Activated T-cell treated with anti-CD3 and anti-CD28 coated beads for 4 hours (primary cell): ENCODE measurements at places on chromosomes 5 and 9.

- DNase-seq = no peak
These were observed 258.6 kb upstream of the ADAMTS16 start for GRCh38 chr5:4881366-4882002.

DNA sequence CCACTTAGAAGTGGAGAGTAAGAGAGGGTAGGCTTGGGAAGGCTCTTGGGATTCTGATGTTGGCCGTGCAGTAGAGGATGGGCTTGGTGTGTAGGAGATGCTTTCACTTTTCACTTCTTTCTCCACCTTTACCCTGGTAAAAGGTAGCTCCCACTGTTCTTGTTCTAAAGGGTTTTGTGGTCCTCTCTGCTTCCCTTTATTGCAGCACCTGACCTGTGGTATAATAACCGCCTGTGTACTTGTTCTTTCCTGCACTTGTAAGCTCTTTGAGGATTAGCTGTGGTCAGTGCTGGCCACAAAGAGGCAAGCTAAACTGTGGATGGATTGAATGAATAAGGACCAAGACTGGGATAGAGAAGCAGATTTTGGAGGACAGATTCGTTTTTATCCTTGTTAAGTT is 25.2 kb downstream of the KDM4C start:
- DNase-seq = no peak

GRCh38 chr5:10860645-10861422 is 99.8 kb upstream of the DAP start:
- no peak for DNase-seq

GRCh38 chr5:73392775-73393174 is 55.8 kb downstream of the FOXD1 start:
- DNase-seq = no peak

GRCh38 chr5:79111960-79112702 is 522 bp downstream of the BHMT start:
- DNase-seq = no peak

DNA sequence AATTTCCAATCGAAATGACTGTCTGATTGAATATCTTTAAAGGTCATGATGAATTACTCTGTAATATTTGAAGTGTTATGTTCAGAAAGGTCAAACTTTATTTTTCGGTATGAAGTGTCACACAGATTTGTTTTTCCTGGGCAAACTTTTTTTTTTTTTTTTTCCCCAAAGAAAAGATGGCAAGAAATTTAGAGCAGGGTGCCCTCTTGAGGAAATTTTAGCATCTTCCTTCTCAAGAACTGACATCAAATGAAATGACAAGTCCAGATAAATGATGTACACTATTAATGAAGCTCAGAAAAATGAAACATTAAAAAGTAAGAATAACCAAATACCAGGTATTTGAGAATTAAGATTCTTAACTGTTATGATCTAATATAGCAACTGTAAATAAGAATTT is 123.6 kb downstream of the INVS start:
- DNase-seq = no peak

DNA sequence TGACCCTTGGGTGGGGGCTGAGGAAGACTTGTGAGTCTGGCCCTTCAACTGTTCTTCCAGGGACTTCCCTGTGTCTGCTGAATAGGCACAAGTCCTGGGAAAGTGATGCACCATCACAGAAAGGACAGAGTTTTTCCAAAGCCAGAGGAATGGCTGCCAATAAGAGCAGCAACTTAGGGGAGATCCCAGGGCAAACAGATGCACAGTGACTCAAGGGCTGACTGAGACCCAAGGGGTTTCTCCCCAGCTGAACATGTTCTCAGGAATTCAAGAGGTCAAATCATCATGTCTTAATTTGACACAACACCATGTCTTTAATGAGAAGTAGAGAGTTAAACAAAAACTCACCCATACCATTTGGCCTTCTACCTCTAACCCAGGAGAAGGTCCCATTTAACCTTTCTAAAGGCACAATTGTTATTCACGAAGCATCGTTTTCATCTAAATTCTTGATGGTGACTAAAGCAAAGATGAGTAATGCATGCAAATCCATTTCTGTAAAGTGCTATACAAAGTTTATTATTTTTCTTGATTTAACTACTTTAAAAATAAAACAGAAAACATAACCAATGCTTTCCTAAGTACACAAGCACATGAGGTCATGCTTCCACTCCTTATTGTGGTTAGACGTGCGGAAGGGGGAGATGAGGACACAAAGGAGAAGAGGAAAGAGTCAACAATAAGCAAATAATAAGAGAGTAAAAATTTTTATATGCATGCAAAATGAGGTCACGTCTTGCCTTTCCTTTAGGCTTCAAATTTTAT is 324.1 kb downstream of the PLK2 start:
- DNase-seq = no peak

GRCh38 chr5:9625731-9626130 is 4.4 kb downstream of the TAS2R1 start:
- no peak for DNase-seq

DNA sequence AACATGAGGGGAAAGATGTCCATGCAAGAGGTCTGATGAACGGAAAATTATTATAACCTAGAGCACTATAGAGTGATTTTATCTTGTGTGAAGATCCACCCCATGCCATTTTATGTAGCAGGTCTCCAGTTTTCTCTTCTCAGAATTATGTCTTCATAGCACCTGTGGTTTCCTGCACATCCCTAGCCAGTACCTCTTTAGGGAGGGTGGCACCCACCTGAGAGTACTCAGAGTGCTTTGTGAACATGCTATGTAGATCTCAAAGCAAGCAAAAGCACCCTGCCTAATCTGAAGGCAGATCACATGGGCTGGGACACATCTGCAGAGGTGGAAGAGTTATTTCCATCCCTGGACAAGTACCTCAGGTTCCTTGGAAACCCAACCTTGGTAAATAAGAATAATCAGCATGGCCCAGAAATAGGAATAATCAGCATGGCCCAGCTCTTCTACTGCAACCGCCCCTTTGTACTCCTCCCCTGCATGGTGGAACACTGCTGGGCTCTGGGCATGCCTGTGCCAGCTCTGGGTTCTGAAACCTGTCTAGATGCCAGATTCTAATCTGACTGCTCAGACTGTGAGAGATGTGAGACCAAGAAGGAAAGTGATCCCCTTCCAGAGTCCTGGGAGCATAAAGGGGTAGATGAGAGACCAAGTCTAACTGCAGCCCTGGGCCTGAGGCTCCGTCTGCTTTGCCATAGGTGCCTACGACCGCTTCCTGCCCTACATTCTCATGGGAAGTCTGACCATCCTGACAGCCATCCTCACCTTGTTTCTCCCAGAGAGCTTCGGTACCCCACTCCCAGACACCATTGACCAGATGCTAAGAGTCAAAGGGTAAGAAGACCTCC is 23.7 kb downstream of the SLC22A5 start:
- no peak for DNase-seq

GRCh38 chr9:88587182-88587581 is 52.2 kb downstream of the NXNL2 start:
- no peak for DNase-seq

GRCh38 chr9:22278426-22278825 is 168.2 kb upstream of the DMRTA1 start:
- DNase-seq = no peak

DNA sequence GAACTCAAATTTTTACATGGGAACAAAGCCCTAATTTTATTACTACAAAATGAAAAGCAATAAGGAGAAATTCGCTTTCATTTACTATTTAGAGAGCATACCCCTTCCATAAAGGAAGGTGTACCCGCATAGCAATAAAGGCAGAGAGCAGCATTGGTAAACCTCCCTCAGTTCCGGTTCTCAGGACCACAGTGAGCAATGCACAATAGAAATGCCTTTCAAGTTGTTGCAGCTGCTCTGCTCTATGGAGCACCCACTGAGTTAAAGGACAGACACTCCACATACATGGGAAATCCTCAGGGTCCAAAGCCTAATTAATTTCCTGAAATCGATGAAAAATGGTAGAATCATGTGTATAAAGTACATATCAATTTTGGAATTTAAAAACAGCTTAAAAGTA is 89.9 kb upstream of the MPDZ start:
- DNase-seq = no peak

DNA sequence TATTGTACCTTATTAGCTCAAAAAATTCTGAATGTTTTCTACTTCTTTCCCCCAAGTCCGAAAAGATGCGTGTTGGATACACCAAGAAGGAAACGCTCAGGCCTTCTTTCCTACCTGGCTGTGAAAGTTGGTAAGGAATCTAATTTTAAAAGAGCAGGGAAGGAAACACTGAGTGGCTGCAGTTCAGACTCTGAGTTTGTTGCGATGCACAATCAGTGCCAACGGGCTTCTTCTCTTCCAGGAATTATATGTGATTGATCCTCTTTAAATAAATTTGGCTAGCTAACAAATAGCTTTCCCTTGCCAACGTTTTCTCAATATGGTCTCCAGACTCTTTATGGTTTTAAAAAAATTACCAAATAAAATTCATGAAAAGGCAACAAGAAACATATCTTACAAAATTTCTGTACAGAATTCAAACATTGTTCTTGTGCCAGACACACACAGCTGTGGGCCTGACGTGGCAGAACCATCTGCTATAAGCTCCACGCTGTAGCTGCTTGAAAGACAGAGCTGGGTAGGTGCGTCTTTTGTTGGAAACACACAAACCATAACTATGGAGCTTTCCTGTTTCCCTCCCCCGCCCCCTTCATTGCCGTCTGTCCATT is 493.1 kb downstream of the ZNF608 start:
- no peak for DNase-seq

GRCh38 chr9:34571481-34571810 is 18.1 kb downstream of the CNTFR start:
- no peak for DNase-seq

GRCh38 chr5:98099448-98100105 is 673.9 kb upstream of the RGMB start:
- DNase-seq = no peak

GRCh38 chr9:79104216-79104615 is 467.5 kb upstream of the TLE4 start:
- DNase-seq = no peak

GRCh38 chr9:16147726-16148125 is 594.9 kb downstream of the CCDC171 start:
- DNase-seq = no peak

GRCh38 chr5:106312360-106312759 is 1358.4 kb downstream of the EFNA5 start:
- DNase-seq = no peak

DNA sequence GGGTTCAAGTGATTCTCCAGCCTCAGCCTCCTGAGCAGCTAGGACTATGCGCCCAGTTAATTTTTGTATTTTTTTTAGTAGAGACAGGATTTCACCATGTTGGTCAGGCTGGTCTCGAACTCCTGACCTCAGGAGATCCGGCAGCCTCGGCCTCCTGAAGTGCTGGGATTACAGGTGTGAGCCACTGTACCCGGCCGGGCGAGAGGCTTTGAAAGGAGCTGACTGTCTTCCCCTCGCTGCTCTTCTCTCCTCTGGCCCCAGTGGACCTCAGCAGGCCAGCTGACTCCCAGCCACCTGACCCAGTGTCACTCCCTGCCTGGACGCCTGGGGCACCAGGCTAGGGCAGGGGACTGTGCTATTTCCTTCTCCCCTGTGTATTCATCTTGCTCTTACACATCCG is 89.5 kb upstream of the ANKRD55 start:
- no peak for DNase-seq

DNA sequence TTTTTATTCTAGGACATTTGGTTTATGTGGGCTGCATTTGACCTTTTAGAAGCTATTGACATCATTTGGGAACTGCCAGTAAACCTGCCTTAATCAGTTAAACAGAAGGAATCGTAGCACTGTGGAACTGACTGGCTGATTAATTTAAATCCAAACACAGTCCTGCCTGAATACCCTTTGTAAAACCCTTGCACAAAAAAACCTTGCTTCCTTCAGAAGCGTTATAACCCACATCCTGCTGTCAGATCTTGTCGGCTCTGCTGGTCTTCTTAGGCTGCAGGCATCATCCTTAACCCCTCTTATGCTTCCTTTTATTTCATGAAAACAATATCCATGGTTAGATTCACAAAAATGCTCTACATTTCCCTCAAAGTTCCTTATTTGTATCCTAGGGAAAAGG is 46.3 kb downstream of the PAM start:
- no peak for DNase-seq

DNA sequence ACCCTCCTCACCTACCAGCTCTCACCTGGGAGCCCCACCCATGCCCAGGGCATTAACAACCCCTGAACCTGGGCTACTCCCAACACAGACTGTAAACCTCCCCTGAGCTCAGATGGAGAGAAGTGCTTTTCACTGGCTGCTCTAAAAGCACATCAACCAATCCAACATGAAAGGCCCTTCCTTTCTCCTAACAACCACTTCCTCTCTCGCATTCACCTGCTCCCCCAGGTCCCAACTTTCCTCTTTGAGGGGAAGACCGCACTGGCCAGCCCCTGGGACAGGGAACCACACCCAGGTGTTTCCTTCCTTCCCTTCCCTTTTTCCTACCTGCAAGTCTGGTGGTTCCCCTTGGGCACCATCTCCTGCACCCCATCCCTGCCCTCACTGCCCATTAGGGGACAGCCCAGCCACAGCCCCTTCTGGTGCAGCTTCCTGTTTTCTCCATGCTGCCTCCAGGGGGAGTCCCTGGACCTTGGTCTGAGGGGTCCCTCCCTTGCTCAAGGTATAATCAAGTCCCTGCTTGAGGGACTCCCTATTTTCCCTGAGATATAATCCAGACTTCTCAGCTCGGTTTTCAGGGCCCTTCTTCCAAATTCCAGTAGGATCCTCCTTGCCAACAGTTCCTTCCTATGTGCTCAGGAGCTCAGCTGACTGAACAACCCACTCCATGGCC is 30.5 kb upstream of the DAB2IP start:
- no peak for DNase-seq

GRCh38 chr5:142590451-142591231 is 95.2 kb downstream of the FGF1 start:
- DNase-seq = no peak
